ENCODE measurements at places on chromosomes 7 and 10.

GRCh38 chr10:60962946-60963345 lies 19.0 kb upstream of the RHOBTB1 start:
- no peak for DNase-seq

DNA sequence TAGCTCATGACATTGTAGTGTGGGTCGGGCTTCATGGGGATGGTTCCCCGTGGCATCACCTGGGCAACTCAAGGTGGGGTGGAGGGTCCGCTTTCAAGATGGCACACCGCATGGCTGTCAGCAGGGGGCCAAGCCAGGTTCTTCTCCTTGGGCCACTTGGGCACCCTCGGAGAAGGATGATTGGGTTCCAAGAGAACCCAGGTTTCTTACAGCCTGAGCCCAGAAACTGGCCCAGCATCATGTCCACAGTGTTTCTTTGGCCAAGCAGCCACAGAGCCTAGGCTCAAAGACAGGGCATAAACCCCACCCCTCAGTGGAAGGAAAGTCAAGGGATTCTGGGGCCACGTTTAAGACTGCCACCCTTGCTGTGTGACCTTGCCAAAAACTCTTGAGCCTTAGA lies 110.6 kb downstream of the PTPN20 start:
- DNase-seq: no peak

GRCh38 chr10:88401671-88402347 lies 181.3 kb downstream of the RNLS start:
- DNase-seq: no peak

GRCh38 chr10:96138102-96138501 lies 8.0 kb downstream of the ZNF518A start:
- no peak for DNase-seq

DNA sequence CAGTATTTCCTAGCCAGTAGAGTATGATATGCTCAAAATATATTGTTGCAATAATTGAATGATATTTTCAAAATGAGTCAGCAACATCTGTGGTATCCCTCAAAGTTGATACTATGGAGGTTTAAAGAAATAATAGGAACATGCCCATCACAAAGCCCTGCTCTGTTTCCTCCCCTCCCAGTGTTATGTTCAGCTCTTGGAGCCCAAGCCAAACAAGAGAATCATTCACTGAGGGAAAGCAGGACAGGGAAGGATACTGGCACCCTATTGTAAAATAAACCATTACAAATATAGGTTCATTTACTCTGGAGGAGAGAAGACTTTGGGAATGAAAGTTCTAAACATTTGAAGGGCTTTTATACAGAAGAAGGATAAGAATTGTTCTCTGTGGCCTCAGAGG lies 37.6 kb downstream of the SORCS3 start:
- DNase-seq: no peak

GRCh38 chr10:111278266-111278665 lies 201.4 kb downstream of the ADRA2A start:
- no peak for DNase-seq

GRCh38 chr7:111405621-111406020 lies 156.7 kb downstream of the IMMP2L start:
- DNase-seq: no peak

DNA sequence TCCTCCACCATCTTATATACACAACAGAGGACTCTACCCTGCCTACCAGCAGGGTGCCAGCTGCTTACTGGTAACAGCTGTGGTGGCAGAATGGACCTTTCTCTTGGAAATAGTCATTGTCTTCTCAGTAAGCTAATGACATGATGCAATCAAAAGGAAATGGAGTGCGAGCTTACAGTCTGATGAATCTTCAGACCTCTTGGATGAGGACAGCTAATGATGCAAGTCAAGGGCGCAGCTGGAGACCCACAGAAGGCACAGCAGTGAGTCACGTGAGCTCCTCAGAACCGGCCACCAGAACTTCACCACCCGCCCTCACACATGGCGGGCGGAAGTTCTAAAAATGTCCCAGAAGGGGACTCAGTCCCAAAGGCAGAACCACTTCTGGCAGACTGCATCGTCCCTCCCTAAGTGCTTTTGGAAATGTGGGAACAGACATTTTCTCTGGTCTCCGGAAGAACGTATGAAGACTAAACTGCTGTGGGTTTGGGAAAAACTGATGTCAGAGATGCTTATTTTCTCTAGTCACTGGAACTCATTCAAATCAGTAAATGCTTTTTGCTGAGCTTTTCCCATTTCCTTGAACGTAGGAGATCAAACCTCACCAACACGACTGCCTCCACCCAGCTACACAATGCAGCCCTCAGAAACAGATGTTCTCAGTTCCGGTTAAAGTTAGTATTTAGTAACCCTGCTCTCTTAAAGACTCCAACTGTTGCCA lies 96.4 kb downstream of the FAS start:
- DNase-seq: no peak
